Muscle of back (tissue), 13 donors: ENCODE measurements at places on chromosomes 11 and 22. TPM values are rescaled to one million over a fixed set of nuclear protein-coding genes. Genes with fewer than 3 reads are reported as not detected.

The GP1BB gene
- polyA plus RNA-seq = 13.6 TPM

The PKP3 gene
- polyA plus RNA-seq = 0.32 TPM

The CCDC15 gene
- 3.5 TPM for polyA plus RNA-seq

The BIK gene
- polyA plus RNA-seq = 0.53 TPM

The CALCA gene
- not detected for polyA plus RNA-seq

The MMP8 gene
- polyA plus RNA-seq = 0.05 TPM

DNA sequence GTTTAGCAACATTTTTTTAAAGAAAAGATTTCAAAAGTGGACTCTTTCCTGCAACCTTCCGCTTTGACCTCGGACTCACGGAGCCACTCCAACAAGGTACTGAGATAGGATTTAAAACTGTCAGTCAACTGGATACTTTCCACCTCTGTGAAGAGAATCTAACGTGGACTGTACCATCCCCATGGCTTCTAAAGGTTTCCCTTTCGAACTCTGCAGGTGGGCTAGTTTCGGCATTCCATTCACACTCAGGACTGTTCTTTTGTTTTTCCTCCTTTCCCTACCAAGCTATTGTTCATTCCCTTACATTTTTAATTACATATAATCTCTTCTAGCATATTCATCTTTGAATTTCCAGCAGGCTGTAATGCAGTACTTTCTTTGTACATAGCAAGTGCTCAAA, 88.5 kb upstream of the AKIP1 start:
- DNase-seq = no peak

- DNase-seq = no peak
These were observed 20.3 kb downstream of the SPTBN2 start for GRCh38 chr11:66708701-66709100.

DNA sequence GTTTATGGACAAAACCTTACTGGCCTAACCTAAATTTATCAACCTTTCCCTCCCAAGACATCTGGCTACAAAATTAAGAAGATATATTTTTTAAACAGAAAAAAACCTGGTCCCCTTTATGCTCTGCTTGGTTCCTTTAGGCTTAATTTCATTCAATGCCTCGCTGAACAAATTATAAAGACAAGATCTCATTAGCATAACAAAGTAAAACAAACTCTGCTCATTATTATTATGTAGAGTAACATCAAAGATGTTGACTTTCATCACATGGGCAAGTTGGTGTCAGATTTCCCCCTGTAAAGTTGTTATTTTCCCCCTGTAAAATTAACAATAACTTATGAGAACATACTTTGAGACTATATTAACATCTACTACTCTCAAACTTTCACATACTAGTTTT, 11.0 kb downstream of the RRAS2 start:
- DNase-seq = no peak

GRCh38 chr11:72039031-72039855, 40.5 kb downstream of the IL18BP start:
- DNase-seq = peak; percentile 69

DNA sequence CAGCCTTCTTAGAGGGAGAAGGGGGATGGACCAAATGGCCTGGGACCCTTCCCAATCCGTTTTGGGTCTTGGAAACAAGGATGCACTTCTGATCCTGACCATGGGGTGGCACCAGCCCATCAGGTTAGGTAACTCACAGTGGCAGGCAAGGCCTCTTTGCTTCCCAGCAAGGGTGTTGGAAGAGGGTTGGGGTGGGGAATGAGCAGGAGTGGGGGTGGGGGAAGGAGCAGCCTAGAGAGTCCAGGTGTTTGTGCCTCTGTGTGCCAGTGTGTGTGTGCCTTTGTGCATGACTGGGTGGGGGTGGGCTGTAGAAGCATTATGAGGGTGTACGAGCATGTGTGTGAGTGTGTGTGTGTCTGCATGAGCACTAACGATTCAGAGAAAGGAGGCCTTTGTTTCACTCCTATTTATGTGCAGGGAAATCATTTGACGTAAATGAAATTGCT, 213.1 kb downstream of the INSC start:
- DNase-seq = peak; percentile 44

GRCh38 chr11:102523189-102523570, 7.4 kb downstream of the MMP7 start:
- no peak for DNase-seq

GRCh38 chr11:108069947-108070346, 51.4 kb upstream of the ACAT1 start:
- peak; percentile 10 for DNase-seq

DNA sequence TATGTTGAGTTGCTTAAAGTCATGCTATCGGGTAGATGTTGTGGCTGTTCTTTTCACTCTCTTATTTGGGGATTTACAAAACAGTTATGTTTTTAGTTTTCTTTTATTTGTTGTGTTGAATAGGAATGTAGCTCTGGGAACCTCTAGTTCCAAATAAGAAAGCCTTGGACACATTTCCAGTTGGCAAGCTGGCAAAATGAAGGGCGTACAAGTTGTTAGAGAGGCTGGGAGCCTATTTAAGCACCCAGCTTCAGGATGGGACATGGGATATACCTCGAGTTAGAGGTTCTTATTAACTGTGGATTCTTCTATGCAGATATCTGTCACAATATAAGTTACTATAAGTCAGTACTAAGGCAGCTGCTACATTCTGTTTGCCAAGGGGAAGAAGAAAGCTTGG, 22.8 kb downstream of the PPARA start:
- DNase-seq = no peak

DNA sequence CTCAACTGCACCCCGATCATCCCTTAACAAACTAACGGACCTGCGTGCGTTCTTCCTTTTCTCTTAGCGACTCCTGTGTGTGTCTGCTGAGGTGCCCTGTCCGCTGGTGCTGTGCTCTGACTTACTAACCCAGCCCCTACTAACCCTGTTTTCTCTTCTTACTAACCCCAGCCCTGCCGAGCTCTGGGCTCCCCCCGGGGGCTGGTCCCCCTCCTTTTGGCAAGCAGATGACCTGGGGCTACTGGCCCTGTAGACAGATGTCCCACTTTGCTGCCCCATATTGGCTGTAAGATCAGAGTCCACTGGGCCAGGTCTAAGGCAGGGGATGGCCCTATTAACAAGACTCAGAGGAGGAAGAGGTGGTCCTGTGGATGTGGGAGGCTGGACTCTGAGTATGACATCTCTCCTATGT, 14.7 kb downstream of the MIAT start:
- peak; percentile 36 for DNase-seq

DNA sequence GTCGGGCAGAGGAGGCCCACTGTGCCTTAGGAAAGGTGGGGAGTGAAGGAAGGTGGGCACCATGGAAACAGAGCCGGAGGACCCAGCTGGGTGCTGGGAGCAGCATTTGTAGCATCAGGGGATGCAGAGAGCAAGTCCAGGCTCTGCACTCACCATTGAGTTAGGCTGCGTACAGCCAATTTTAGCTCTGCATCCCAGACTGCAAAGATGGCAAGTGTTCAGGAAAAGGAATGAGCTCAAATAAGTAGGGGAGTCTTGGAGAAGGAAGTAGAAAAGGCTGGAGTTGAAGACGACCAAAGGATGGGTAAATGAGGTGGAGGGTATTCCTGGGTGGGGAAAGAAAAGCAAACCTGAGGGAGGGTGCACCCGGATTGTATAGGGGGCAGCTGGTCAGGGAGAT, 31.6 kb upstream of the ETS1 start:
- DNase-seq = no peak

- DNase-seq = peak; percentile 91
These were observed 35.8 kb downstream of the MAML2 start for GRCh38 chr11:96306933-96307775.

DNA sequence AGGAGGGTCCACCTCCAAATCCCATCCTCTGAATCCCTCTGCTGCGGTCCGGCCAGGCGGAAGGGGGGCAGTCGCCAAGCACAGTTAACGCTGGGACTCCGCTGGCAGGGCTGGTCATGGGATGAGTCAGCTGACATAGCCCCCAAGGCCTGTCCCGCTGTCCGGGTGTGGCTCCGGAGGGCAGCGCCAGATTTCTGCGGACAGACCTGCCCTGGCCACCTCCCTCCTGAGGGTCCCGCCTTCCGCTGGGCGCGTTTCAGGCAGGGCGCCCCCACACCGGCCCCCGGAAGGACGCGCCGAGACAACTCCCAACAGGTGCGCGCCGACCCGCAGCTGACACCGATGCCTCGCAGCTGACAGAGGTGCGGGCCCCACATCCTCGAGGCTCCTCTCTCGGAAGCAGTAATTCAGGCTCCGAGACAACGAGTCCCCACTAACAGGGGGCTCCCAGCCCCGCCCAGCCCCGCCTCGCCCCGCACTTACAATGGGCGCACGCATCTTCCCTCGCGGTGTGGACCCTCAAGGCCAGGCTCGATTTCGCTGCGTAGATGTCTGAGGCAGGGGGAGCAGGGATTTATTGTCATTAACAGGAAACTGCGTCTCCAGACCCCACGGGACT, 607 bp downstream of the PLAAT3 start:
- peak; percentile 55 for DNase-seq

DNA sequence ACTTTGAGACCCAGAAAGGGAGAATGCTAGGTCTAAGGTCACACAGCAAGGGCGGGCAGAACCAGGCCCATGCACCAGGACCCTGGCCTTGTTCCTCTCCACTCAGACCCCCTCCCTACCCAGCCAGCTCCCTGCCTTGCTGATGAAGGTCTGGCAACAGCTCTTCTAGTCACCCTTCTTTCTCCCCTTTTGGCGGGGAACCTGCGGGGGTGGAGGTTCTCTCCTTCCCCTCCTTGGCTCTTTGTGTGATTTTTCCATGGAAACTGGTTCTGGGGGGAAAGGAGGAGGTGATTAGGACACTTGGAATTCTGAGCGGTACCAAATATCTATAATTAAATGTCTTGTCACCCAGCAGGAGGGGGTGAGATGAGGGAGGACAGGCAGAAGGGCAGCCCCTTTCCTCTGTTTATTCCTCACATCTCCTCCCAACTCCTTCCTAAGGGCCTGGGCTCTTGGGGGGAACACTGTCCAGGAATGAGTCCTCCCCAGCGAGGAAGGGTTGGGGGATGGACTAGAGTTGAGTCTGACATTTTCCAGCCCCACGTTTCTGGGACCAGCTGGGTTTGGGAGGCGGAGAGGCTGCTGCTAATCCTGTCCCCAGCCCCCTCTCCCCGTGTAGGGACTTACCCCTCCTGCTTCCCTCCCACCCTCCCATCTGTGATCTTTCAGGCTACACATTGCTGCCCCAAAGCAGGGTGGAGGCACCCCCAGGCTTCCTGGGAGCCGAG, 7.4 kb downstream of the ARHGEF17 start:
- no peak for DNase-seq

DNA sequence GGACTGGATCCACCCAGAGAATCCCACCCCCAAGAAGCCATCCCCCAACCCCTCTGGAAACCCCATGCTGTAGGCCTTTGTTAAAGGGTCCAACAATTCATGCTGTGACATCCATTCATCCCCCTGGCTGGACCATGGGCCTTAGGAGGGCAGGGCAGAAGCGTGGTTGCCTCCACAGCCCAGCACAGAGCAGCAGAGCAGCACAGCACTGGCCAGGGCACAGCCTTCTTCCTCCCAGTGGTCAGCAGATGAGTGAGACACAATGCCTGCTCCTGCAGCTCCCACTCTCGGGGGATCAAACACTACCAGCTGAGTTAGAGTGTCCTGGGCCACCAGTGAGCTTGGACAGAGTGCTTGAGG, 84.5 kb upstream of the LINC01488 start:
- DNase-seq = no peak

DNA sequence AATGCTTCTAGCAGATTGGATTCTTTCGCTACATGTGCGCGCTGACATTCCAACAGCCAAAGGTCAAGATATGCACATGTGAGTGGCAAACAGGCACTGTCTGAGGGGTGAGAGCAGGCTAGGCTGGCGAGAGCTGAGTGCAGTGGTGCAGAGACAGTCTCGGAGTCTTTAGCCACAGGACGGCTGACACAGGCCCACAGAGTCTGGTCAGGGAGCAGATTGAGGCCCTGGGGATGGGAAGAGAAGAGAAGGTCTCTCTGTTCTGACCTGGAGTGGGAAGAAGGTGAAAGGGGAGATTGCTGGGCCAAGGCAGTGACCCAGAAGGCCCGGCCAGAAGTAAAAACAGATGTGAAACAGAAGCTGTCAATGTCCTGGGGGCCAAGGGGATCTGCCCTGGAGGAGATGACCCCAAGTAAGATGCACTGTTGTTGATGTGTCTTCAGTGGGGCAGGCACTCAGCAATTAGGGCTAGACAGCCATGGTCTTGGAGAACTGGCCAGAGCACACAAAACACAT, 197.8 kb downstream of the ETS1 start:
- DNase-seq = no peak

GRCh38 chr11:73343076-73343873, 32.9 kb upstream of the RELT start:
- no peak for DNase-seq

DNA sequence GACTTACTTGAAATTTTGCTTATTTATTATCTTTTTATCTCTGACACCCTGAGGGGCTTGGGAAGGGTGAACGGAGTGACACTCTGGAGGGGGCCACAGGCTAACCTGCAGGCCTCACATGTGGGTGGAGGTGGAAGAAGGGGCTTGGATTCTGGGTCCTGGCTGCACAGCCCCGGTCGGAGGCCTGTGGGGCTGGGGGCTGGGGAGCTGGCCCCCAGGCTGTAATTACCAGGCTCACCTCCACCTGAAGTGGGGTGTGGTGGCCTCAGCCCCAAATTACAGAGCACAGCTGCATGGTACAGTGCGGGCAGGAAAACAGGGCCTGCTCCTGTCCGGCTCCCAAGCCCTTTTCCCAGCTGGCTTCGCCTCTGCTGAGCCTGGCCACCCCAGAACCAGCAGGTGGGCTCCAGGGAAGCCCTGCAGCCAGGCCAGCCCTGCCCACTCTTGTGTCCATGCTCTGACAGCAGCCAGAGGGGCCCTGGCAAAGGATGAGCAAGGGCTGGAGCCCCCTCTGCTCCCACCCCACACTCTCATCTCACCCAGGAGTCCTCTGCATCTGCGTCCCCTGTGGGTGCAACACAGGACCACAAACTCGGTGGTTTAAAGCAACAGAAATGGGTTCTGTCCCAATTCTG, 48.0 kb downstream of the IGF2 start:
- no peak for DNase-seq

DNA sequence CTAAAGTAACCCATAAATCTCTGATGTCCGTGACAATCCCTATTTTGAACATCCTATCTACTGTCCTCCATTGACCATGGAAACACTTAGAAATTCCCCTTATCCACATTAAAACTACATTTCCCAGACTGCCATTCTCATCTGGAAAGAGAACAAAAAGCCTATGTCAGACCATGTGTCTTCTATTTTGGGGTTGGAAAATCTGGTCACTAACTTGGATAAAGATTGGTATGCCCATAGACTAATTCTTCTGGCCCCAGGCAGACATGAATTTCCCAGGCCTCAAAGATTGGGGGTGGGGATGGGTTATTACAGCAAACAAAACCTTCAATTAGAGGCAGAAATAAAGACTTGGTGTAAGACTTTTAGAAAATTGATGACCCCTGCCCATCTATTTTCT, 30.9 kb upstream of the CREB3L1 start:
- peak; percentile 40 for DNase-seq
